Fibroblast of skin of back (primary cell): ENCODE measurements at places on chromosomes 13 and 19.

DNA sequence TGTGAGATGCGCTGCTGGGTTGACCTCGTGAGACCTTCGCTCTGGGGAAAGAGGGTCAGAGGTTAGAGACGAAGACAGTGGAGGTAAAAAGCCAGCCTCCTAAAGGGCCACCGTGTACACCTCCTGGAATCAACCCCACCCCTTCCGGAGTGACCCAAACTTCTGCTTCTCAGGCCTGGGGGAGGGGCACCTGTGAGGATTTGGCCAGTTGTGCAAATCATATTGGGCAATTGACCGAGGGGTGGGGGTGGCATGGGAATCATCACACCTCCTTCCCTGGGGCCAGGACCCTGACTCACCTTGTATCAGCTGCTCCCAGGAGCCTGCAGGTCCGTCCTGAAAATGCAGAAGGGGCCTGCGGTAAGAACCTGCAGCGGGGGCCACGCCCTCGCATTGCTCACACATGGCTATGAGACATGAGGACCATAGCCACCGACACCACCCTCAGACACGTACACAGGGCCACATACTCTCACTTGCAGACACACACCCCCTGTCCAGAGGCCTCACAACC, 2.8 kb downstream of the TNFSF14 start:
- no peak for DNase-seq

DNA sequence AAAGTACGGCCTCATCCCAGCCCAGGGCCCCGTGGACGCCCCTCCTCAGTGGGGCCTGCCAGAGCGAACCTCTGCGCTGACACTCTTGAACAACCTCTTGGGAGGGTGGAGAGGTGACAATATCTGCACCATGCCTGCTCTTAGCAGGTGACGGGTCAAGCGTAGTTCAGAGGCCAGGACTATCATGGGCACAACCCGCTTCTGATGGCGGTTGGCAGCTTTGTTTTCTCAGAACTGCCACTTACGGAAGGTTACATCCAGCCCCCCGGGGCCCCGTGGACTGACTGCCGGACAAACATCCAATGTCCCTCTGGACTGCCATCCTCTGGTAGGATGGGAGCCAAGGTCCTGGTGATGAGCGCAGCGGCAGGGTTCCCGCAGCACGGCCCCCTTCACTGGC, 91.1 kb downstream of the TUBA3C start:
- DNase-seq, result no peak

GRCh38 chr13:46751811-46752635, 44.9 kb downstream of the ESD start:
- peak; percentile 51 for DNase-seq

GRCh38 chr13:91032104-91032503, 315.4 kb upstream of the MIR17HG start:
- DNase-seq, result no peak

DNA sequence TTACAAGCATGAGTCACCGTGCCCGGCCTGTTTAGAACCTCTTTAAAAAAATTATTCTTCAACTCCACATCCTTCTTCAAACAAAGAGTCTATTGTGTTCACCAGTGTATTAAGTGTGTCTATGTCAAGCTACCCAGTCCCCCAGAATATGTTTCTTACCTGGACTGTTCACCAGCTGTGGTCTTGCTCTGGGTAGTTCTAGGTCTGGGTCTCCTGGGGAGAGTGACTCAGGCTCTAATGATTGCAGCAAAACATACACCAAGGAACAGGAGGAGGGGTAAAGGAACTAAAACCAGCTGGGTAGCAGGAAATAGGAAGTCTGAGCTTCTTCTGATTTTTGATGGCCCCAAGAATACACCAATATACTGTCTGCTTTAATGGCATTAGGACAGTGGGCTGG, at the start of gene FPR1:
Gene FPR1, minus strand, starts transcription at position 224 of the 400 bp plus-strand sequence. CDS start 4,884 bp downstream, outside the sequence.
- peak; percentile 8 for DNase-seq
